ENCODE measurements at places on chromosomes 6 and 20.

DNA sequence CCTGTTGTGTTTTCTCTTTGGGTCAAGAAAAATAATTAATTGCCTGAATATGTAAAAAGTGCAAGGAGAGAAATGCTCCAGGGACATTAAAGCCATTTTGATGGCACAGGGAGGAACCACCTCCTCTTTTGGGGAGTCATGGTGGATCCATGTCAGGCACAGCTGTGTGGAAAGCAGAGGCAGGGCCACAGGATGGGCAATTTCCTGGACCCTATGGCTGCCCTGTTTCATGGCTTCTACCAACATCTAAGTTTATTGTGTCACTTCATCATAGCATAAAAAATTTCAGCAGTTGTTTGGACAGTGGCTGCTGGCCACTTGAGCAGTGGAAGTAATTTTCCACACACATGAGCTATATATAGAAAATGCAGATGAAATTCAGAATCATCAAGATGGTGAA lies 238.2 kb downstream of the SYNE1 start:
- DNase-seq: no peak

DNA sequence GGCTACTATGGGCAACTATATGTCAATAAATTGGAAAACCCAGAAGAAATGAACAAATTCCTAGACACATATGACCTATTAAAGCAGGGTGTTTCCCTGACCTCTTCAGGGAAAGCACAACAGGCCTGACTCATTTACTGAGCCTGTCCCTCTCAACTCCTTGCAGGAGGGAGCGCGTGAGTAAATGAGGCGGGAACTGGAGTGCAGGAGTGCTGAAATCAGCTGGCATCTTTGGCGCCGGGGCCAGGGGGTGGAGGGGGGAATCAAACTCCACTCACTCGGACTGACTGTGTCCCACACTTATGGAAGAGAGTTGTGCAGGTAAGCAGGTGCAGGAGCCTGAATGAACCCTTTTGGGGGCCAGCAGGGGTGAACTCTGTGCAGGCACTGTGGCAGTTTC lies 671.2 kb upstream of the PTCHD4 start:
- DNase-seq: no peak

DNA sequence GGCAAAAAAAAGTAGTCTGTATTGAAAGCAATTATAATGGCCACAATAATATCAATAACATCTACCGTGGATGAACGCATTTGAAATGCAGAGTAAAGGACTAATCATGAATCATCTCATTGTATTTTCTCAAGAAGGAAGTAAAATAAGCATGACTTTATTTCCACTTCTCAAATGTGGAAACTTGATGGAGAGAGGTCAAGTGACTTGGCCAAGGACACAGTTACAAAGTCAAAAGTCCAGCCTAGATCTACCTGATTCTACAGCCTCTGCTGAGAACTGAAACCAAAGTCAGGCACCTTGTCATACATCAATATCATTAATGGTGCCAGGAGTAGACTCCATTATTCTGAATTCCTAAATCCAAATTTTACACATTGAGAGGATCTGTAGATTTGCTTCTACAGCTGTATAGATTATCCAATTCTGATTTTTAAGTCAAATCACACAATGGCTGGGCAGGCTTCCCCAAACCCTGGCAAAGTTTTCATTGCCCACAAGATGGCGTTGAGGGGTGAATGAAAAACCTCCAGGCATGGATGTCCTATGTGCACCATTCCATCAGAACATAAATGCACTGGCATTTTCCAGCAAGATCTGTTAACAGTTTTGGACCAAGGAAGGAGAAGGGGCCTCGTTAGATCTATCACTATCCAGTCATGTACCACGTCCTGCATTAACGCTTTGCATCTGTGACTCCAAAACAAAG lies 423.1 kb downstream of the MAFB start:
- no peak for DNase-seq

- no peak for DNase-seq
Observed at GRCh38 chr6:169185011-169185521, 68.6 kb downstream of the THBS2 start.

- no peak for DNase-seq
Observed at GRCh38 chr20:20680991-20681508, 31.4 kb downstream of the RALGAPA2 start.

GRCh38 chr6:710601-711571 lies 17.9 kb upstream of the EXOC2 start:
- DNase-seq: peak; percentile 14

- no peak for DNase-seq
Observed at GRCh38 chr6:31686483-31686882, 5.6 kb upstream of the LY6G5C start.

GRCh38 chr6:104396077-104396476 lies 463.6 kb downstream of the HACE1 start:
- DNase-seq: no peak
